ENCODE measurements at places on chromosomes 4 and X.

GRCh38 chr4:27638163-27638915 is 777.7 kb downstream of the STIM2 start:
- DNase-seq, result no peak

DNA sequence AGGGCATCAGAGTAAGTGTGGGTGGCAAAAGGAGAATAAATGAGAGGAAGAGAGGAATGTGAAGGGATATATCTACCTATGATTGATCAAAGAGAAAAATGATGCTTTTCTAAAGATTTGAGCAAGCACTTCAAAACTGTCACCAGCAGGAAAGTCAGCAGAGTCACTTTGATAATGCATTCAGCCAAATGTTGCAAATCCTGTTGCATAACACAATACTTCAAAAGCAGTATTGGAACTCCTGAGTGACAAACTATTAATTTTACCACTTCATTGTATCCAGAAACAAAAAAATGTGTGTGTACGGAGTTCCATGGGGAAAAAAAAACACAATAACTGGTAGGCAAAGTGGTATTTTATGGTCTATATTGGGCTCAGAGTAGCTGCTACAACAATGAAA is 160.3 kb downstream of the EMCN start:
- no peak for DNase-seq

- DNase-seq, result no peak
Measured at GRCh38 chr4:4818415-4819212, 40.9 kb upstream of the MSX1 start.

DNA sequence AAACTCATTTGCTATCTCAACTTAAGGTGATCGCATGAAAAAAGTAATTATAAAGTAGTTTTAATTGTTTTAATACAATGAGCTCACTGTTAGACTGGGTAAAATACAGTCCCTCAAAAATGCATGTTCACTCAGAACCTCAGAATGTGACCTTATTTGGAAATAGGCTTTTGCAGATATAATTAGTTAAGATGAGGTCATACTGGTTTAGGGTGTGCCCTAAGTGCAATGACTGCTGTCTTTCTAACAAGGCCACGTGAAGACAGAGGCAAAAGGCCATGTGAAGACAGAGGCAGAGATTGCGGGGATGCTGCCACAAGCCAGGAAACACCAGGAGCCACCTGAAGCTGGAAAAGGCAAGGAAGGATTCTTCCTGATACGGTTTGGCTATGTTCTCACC is 262.1 kb downstream of the NKX6-1 start:
- DNase-seq, result no peak

- DNase-seq, result no peak
Measured at GRCh38 chr4:184643731-184644130, 5.5 kb downstream of the CASP3 start.

DNA sequence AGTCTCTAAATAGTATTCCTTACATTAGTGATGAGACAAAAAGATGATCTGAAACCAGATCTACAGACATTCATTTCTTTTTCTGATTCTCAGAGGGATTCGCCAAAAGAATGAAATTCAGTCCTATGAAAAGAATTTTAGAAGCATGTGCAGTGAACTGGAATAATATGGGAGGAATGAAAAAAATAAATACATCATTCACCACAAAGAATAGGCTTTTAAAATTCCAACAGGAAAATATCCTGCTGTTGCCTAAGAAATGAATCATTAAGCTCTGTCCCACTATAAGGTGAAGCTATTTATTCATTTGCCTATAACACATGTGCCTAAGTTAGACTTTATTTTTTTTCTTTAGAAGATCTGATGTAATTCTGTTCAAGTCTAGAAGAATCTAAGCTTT is 165.9 kb downstream of the IL15 start:
- DNase-seq, result no peak

DNA sequence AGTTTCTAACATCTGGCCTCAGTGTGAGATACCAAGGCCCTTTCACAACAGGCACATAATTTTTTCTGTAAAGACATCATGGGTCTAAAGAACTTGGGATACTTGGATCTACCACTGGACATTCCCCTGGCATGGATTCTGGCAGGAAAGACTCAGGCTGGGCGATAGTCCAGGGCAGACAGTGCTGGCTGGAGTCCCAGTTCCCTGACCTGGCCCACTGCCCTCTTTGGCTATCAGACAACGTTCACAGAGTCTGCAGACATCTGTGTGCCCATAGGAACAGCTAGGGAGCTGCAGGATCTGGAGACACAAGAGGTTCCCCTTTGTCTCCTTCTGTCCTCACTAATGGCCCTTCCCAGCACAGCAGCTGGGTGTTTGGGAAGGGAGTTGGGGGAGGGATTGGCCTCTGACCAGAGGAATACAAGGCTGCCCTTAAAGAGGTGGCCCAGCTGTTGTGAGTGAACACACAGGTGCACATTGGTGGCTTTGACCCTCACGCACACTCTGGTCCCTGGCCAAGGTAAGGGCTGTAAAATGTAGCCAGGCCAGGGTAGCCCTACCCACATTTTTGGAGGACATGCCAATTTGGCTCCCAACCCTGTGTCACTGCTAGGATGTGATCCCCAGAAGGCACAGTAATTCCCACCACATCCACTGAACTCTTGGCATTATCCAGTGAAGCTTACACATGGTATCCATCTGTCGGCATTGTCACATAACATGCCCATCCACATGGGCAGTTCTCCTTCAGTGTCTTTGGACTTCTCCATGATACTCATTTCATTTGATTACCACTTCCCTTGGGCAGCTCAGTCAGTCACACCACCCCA is 72.3 kb downstream of the SOX3 start:
- no peak for DNase-seq

GRCh38 chrX:17595456-17596035 is 141.7 kb upstream of the SCML1 start:
- DNase-seq, result no peak

DNA sequence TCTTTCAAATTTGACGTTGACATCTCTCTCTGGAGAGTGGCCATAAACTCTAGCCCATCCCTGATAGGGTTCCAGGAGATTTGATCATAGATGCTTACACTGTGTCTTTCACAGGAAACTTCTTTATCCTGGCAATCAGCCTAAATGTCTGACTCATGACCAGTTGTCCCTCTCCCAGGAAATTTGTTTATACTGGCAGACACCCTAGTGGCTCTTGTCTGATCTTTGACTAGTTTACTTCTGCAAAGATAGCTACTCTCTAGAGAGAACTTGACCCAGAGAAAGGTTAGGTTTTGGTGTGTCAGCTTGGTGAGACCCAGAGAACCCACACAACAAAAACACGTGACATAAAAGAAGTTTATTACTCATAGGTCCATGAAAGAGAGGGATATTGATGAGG is 509.8 kb downstream of the CENPC start:
- DNase-seq, result no peak

Data from suppressor macrophage treated with lipopolysaccharide for 4 hours (primary cell).